Motor neuron (in vitro differentiated cells): ENCODE measurements at places on chromosomes 5 and 9. TPM values are rescaled to one million over a fixed set of nuclear protein-coding genes. Genes with fewer than 3 reads are reported as not detected.

The GPR151 gene
- 0.14 and 0.54 TPM in 2 replicates for total RNA-seq

The CDC20B gene
- 0.10 and 0.16 TPM in 2 replicates for total RNA-seq

The KCNN2 gene
- total RNA-seq: 1.5 TPM in 1 of 2 replicates, not detected in the other

The UQCRQ gene
- 339 and 343 TPM in 2 replicates for total RNA-seq

The POLE3 gene
- 58.1 and 58.7 TPM in 2 replicates for total RNA-seq

The SOX30 gene
- not detected in 2 replicates for total RNA-seq

The SERF1A gene
- 13.6 and 17.0 TPM in 2 replicates for total RNA-seq

The RANBP17 gene
- total RNA-seq: 27.7 and 39.1 TPM in 2 replicates

The BSPRY gene
- not detected in 2 replicates for total RNA-seq

The TLX3 gene
- not detected in 2 replicates for total RNA-seq

The PCDHB2 gene
- total RNA-seq: 6.8 and 10.5 TPM in 2 replicates

The PPP3R2 gene
- total RNA-seq: 0.39 TPM in 1 of 2 replicates, not detected in the other

The MSX2 gene
- total RNA-seq: 0.14 and 0.29 TPM in 2 replicates

The ADAMTS13 gene
- 2.7 and 3.4 TPM in 2 replicates for total RNA-seq

The MED10 gene
- total RNA-seq: 43.4 and 44.8 TPM in 2 replicates

The PCDHA1 gene
- 1.7 and 1.9 TPM in 2 replicates for total RNA-seq

The SPATA31D4 gene
- 0.14 and 0.26 TPM in 2 replicates for total RNA-seq

The DELE1 gene
- total RNA-seq: 37.8 and 41.4 TPM in 2 replicates

The NUTM2F gene
- total RNA-seq: 0.50 and 0.82 TPM in 2 replicates

The RAI14 gene
- 92.5 and 105 TPM in 2 replicates for total RNA-seq

The NAIP gene
- 11.6 and 18.4 TPM in 2 replicates for total RNA-seq

The GPRIN1 gene
- total RNA-seq: 2.2 and 3.4 TPM in 2 replicates

The KLHL3 gene
- 4.7 and 5.8 TPM in 2 replicates for total RNA-seq

The PCDHB15 gene
- 3.7 and 4.5 TPM in 2 replicates for total RNA-seq

The NMUR2 gene
- 0.21 and 0.59 TPM in 2 replicates for total RNA-seq

The PCDH12 gene
- total RNA-seq: 0.86 and 1.9 TPM in 2 replicates

The CSF2 gene
- not detected in 2 replicates for total RNA-seq

The HABP4 gene
- 8.9 and 13.2 TPM in 2 replicates for total RNA-seq

The SGCD gene
- 0.46 and 0.52 TPM in 2 replicates for total RNA-seq

The LCN9 gene
- 0.78 TPM in 1 of 2 replicates, not detected in the other for total RNA-seq

The EIF4E1B gene
- total RNA-seq: 0.58 TPM in 1 of 2 replicates, not detected in the other

The GM2A gene
- total RNA-seq: 16.9 and 18.3 TPM in 2 replicates

The EQTN gene
- 0.38 and 0.75 TPM in 2 replicates for total RNA-seq

The PTBP3 gene
- 41.2 and 57.0 TPM in 2 replicates for total RNA-seq

The SV2C gene
- total RNA-seq: 0.45 and 2.8 TPM in 2 replicates

The SMU1 gene
- total RNA-seq: 17.5 and 19.1 TPM in 2 replicates

The GOLM1 gene
- 341 and 389 TPM in 2 replicates for total RNA-seq

The MEIKIN gene
- total RNA-seq: not detected in 2 replicates

The NUDCD2 gene
- 19.0 and 19.7 TPM in 2 replicates for total RNA-seq

The P4HA2 gene
- 37.5 TPM in 2 replicates for total RNA-seq

The CTXN3 gene
- total RNA-seq: 0.54 and 2.2 TPM in 2 replicates

The RANBP3L gene
- 0.08 and 0.14 TPM in 2 replicates for total RNA-seq

The NR2F1 gene
- 153 and 156 TPM in 2 replicates for total RNA-seq

The GPX8 gene
- 55.2 and 56.2 TPM in 2 replicates for total RNA-seq

The SERINC5 gene
- 7.1 and 7.4 TPM in 2 replicates for total RNA-seq

The SLC1A3 gene
- 9.6 and 10.3 TPM in 2 replicates for total RNA-seq

The TMEM215 gene
- total RNA-seq: 0.19 TPM in 1 of 2 replicates, not detected in the other

The LEAP2 gene
- total RNA-seq: 3.5 and 3.6 TPM in 2 replicates

The TMEM174 gene
- total RNA-seq: 0.33 and 2.1 TPM in 2 replicates
